NCI-H1930 (cell line): ENCODE measurements at places on chromosomes 16 and 17.

GRCh38 chr16:22327446-22327775, 30.2 kb downstream of the POLR3E start:
- DNase-seq: no peak

DNA sequence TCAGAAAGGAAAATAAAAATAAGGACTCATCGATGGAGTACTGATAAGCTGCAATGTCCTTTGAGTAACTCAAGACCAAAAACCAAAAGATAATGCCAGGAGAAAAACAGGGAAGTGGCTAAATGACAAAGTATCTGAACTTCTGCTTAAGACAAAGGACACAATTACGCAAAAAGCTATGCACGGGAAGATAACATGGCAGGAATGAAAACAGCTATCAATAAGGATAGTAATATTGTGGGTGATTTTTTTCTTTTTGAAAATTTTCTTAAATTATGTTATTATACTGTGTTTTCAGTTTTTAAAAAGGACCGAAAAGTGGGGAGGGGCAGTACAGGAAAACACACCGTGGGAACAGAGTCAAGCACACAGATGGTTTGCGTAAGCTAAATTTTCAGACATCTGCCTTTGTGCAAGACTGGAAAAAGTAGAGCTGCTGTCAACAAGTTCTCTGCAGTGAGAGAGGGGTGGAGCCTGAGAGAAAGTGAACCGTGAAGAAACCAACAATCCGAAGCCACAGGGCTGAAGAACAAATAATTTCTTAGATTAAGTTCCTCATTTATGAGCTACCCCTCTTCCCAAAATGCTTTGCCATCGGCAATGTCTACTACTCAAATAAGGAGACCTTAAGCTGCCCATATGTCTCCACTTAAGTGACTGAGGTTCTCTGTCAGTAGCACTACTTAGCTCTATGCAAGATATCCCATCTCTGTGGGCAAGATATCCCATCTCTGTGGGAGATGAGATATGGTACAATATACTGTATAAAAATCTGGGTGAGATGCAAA, 99.9 kb upstream of the CORO6 start:
- DNase-seq: no peak

GRCh38 chr16:4371357-4372000, at the start of gene VASN:
VASN (plus strand) TSS chr16:4371848; CDS start chr16:4380878, 9,030 bp downstream.
- DNase-seq: no peak

DNA sequence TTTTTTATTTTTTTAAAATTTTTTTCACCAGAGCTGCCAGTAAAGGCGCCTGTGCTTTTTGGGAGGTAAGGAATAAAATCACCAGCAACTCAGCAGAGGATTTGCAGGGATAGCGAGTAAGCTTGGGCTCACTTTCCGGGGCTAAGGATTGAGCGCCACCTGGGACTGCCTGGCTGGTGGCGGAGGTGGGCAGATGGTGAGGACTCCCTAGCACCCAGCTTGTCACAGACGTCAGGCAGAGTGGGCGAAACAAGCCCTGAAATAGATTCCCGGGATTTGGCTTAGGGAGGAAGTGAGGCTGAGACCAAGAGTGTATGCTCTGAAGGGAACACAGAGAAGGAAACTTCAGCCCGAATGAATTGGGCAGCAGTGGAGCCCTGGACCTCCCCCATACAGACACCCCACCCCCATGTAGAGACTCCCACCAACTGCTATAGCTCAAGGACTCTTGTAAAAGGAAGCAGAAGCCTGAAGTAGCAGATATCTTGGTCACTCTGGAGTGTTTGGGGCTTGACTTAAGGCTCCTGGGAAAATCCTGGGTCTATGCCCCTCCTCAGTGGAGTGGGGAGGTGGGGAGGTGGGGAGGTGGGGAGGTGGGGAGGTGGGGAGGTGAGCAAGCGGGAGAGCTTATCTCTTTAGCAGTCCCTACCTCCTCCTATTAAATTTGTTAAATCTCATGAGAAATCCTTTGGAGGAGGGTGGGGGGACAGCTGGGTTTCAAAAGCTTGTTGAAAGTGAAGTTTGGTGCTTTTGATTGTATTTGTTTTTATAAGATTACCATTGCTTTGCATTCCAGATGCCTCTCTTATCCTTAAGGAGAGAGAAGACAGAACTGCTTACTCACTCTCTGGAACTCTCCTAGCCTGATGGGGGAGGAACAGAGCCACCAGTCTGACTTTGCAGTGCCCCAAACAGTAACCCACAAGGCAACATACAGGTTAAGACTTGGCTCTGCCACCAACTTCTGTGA, 8.2 kb downstream of the ARL4D start:
- no peak for DNase-seq

DNA sequence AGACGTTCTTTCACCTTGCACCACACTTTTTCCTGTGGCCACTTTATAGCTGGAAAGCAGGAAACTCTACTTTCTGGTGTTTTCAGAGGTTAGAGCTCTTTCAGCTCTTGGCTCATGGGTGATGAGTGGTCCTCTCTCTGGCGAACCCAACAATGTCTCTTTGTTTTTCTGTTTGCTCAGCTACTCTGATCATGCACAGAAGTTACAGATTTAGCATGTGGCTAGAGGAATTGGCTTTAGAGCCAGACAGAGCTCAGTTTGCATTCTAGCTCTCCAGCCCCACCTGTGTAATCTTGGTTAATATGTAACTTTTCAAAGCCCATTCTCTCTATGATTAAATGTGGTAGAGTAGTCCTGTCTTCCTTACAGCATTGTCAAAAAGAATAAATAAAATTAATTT, 225.2 kb downstream of the HAPSTR1 start:
- no peak for DNase-seq

- DNase-seq: no peak
Measured at GRCh38 chr16:81516478-81517149, 72.0 kb downstream of the CMIP start.

- no peak for DNase-seq
Measured at GRCh38 chr16:69827524-69827923, 65.4 kb downstream of the WWP2 start.

DNA sequence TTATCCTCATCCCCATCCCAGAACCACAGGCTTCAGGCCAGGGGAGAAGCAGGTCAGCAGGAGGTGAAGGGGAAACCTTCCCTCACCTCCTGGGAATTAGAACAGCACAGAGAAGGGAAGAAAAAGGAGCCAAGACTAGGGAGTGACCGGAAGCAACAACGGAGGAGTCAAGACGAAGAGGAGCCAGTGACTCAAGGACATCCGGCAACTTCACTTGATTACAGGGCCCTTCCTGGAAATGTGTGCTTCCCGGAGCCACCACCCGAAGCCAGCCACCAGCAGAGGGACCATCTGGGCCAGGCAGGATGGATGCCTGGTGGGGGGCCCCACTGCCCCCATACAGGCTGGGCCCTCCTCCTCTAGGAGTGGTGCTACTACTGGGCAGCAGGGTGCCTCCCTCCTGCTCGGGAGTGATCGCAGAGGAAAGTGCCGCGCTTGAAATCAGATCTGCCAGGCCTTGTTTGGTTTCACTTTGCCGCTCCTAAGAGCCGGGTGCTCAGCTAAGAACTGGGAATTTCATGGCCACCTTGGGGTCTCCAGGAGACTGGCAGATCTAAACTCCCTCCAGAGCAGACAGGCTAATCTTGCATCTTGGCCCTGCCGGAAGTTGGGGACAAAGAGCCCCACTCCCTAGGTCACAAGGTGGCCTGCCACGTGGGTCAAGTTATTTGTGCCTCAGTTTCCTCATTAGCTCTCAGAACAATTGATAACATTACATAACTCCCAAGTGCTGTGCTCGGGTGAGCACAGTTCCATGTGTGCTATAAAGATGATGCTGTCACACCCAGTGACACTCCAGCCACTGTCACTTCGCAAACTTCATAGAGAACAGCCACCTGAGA, 6.6 kb downstream of the CDC42EP4 start:
- no peak for DNase-seq

- DNase-seq: no peak
Measured at GRCh38 chr17:82458885-82459424, 414 bp downstream of the NARF start.

- DNase-seq: no peak
Measured at GRCh38 chr17:17711641-17712162, 30.4 kb downstream of the RAI1 start.
